ENCODE measurements at places on chromosomes 3 and 15.

GRCh38 chr3:33941804-33942203, 143.4 kb downstream of the PDCD6IP start:
- DNase-seq = no peak

- no peak for DNase-seq
Observed at GRCh38 chr15:94620632-94621031, 389.3 kb downstream of the MCTP2 start.

- DNase-seq = no peak
Observed at GRCh38 chr3:100008081-100008698, 106.1 kb downstream of the FILIP1L start.

DNA sequence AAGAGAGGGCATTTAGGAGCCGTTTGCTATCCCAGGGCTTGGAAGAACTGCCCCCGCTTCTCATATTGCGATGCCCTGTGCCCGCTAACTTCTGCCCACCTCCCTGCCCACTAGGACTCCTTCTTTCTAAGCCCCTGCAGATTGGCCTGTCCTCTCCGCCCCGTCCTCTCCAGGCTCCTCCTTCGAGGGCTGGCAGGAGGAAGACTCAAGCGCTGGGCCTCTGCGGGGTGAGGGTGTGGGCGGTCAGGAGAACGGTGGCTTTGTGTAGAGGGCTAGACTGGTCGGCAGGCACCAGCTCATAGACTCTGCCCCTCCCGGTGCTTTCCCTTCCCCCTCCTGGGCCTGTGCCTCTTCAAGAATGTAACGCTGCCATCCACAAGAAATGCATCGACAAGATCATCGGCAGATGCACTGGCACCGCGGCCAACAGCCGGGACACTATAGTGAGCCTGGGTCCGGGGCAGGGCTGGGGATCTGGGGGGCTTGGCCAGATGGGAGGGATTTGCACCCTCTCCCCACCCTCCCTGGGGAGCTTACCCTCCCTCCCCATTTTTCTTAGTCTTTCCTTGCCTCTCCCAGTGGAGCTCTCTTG, 21.9 kb downstream of the PRKCD start:
- no peak for DNase-seq

- no peak for DNase-seq
Observed at GRCh38 chr15:47378527-47378926, 338.8 kb upstream of the SEMA6D start.

DNA sequence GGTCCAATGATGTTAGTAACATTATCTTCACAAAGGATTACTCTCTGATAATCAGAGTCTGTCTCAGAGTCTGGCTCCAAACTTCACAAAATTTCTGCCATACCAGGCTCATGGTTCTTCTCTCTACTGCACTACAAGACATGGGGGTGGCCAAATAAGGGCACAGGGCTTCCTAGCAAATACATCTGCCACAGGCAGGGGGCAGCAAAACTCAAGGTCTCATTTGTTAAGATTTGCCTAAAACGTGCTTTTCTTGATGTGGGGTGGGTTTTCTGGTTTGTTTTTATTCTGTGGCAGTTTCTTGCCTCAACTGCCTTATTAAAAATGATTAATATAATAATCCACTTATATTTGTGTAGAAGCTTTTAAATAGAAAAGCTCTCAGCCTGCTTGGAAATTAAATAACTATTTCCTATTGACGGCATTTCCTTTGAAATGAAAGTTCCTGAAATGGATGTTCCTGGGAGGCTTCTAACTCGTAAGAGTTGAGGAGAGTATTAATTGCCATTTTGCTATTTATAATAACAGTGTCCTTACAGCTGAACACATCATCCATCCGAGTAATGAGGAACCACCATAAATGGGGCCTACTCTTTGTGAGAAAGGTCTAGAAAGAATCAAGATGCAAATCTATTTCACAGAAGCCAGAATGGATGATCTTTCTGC, 53.8 kb downstream of the SST start:
- DNase-seq = peak; percentile 19

DNA sequence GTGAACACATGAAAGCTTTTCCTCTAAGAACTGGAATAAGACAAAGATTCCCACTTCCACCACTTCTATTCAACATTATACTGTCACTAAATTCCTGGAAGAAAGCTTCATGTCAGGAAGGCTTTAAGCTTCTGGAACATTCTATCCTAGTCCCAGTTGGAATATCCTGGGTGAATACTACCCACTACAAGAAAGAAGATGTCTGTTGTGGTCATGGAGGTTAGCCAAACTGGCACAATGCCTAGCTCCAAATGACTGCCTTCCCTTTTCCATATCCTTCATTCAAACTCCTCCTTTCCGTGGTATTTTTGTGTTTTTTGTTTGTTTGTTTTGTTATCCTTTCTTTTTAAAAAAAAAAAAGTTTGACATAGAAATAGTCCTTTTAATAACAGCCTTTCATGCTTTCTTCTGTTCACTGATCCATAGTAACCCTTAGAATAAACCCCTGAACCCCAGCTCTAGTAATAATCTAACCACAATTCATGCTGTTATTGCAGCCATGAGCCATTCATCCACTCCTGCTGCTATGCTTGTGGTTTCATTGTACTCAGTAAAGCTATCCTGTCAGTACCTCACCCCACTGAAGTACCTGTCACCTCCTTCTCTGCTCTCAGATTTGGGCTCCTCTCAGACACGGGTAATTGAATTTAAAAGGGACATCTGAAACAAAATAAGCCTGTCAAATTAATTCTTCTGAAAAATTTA, 447.5 kb downstream of the IGSF11 start:
- no peak for DNase-seq

DNA sequence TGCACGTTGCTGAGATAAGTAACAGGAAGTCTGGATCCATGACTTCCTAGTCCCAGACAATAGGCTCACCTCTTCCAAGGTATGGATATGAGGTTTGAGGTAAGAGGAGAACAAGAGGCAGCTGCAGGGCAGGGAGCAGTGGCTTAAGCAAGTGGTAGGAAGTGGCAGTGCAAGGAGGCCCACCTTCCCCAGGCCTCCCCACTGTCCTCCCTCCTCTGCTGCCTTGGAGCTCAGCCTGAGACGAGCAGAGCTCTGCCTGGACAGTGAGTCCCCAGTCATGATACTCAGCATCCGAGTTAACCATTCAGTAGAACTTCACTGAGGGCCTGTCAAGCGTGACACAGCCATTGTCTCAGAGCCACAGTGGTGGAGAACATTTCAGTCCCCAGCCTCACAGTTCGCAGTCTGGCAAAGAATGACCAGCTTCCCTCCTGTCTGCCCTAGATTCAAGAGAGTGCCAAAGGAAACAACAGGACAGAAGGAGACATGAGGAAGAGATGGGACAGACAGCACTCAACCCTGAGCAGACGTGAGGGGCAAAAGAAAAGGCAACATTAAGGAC, 41.4 kb upstream of the BOC start:
- no peak for DNase-seq

DNA sequence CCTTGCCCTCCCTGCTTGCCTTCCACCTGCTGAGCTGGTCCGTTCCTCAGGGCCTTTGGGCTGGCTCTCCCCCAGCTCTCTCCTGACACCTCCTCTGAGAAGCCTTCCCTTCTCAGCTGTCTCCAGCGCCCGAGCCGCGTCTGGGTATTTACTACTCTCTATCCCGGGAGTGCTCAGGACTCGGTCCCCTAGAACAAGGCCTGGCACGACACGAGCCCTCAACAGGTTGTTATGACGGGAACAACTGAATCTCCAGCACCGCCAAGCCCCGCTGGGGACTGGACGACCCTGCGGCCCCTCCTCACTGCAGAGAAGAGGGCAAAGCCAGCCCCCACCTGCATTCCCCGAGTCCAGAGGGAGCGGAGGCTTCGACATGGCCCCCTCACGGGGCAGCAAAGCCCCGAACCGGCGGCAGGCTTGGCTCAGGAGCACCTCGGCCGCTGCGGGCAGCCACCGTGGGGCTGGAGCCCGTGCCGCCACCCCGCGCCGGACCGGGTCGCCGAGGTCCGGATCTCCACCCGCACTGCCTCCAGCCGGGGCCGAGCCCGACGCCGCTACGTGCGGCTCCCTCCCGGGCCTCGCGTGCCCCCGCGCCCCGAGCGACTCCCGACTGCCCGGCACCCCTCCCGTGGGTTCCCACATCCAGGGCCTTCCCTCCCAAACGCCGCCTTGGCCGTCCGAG, 792 bp downstream of the TPRA1 start:
- no peak for DNase-seq

GRCh38 chr3:126372413-126373145, 15.4 kb upstream of the KLF15 start:
- no peak for DNase-seq

GRCh38 chr15:49987198-49987785, 131.7 kb downstream of the ATP8B4 start:
- DNase-seq = no peak

DNA sequence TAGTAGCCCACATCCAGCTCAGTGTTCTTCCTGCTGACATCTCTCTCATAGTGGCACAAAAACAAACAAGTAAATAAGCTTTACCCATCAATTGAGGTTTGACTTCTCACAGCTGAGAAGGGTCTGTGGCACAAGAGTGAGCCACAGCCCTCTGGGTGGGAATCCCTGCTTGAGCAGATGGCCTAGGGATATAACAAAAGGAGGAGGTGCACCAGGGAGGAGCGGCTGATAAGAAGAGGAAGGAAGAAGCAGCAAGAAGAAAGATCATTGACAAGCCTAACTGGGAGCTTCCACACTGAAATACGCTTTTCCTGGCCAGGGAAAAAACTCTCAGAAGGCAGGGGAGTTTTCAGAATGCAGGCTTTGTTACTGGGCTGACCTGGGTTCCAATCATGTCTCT, 279.8 kb downstream of the UACA start:
- DNase-seq = no peak

- no peak for DNase-seq
Observed at GRCh38 chr3:51874411-51874810, 990 bp downstream of the IQCF5 start.

DNA sequence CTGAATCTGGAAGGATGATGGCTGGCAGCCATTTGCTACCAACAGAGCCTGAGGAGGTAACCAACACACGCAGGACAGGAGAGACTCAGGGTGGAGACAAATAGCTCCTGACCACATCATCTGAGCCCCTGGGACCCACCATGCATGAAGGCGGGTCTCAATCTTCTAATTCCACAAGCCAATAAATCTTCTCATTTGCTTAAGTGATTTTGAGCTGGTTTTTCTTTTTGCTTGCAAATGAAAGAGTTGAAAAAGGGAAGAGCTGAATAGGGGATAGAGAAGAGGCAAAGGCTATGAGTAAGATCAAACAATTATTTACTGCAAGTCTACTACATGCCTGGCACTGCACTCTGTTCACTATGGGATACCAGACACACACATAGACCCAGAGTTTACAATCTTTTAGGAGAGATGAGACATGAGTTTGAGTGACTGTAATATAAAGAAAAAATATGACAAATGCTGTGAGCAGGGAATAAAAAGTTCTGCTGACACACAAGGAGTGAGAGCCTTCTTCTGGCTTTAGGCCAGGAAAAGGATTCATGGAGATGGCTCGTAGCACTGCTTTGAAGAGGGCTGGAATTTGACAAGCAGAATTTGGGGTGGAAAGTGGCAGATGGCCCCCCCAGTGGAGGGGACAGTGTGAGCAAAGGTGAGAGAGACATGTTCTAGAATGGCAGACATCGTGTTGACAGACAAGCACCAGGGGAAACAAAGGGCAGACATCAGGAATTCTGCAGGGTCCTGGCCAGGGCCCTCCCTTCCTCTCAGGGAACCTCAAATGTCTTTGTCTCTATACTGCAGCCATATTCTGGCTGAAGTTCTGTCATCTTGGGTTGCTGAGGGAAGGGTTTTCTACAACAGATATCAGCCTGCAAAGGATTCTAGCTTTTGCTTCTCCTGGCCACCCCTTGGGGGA, 69.8 kb upstream of the WNT5A start:
- DNase-seq = no peak

- DNase-seq = no peak
Observed at GRCh38 chr3:151210676-151211381, 7.8 kb upstream of the GPR171 start.

DNA sequence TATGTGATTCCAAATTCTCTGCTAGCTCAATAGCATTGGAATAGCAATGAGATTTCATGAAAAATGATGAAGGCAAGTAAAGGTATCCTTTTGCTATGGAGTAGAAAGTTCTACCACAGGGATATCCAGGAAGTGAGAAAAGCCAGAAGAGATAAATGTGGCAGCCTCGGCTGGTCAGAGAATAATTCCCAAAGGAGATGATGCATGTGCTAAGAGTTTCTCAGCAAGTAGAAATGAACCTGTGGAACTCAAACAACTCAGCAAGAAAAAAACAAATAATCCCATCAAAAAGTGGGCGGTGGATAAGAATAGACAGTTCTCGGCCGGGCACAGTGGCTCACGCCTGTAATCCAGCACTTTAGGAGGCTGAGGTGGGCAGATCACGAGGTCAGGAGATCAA, 38.2 kb downstream of the ALS2CL start:
- DNase-seq = no peak

- no peak for DNase-seq
Observed at GRCh38 chr3:66236281-66236680, 15.5 kb downstream of the SLC25A26 start.

DNA sequence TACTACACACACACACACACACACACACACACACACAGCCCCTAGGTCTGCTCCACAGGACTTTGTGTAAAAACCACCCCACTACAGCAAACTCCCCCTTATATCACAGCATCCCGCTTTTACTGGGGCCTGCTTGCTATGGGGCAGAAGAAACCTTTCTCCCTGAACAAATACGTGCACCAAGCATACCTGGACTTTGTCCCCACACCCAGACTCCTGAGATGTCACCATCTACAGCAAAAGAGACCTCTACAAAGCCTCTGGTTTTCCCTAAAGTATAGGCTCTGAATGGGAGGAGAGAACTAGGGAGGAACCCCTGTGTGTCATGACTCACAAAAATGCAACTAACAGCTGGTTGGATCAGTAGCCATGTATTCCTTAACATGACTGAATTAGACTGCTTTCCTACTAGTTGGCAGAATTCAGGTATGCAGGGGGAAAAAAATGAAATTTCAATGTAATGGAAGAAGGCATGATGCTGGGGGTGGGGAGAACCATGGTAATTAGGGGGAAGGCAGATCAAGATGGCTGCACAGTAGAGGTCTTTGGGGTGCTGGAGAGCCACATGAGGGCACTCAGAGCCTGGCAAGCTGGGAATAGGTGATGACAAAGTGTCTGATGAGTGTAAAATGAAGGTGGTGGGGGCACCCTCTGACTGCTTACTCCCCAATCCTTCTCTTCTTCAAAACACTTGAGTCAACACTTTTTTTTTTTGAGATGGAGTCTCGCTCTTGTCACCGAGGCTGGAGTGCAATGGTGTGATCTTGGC, 45.9 kb downstream of the DAPK2 start:
- no peak for DNase-seq

Measured in activated CD8-positive, alpha-beta memory T cell treated with anti-CD3 and anti-CD28 coated beads for 1 hour (primary cell).